ENCODE measurements at places on chromosomes 2 and 18. TPM values are rescaled to one million over a fixed set of nuclear protein-coding genes. Genes with fewer than 3 reads are reported as not detected.

The LOXHD1 gene
- 0.14 TPM for total RNA-seq

DNA sequence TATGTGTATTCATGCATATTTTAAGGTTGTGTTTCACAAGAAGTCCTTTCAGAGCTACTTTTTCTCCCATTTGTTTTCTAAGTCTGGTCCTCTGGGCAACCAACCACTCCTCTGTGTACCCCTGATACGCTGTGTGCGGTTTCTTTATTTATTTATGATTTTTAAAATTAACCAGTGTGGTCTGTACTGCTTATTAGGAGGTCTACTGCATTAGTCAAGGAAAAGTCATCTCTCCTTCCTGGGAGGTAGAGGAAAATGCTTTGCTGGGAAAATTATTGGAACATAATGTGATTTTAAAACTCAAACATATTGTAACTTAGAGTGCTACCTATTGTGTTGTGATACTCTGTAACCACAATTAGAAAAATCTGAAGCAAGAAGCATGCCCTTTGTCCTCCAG is 1404.3 kb downstream of the SUCLG1 start:
- DNase-seq, result no peak
- no peaks in the 10 kb centered on the region for H3K36me3 ChIP-seq
- H3K27me3 ChIP-seq, result no peaks in the 10 kb centered on the region
- no peak overlapping the region for H3K4me3 ChIP-seq
- H3K27ac ChIP-seq, result no peak overlapping the region

- H3K27ac ChIP-seq, result peak overlapping the region; percentile 86
- peak overlapping the region; percentile 18 for H3K4me3 ChIP-seq
- no peaks in the 10 kb centered on the region for H3K27me3 ChIP-seq
- no peak for DNase-seq
- H3K36me3 ChIP-seq, result peaks cover 10% of the 10 kb centered on the region
These were observed 86.9 kb downstream of the ZFP36L2 start for GRCh38 chr2:43139501-43139900.

GRCh38 chr2:238644095-238645081 is 203.5 kb upstream of the TWIST2 start:
- H3K4me3 ChIP-seq, result no peak overlapping the region
- H3K27ac ChIP-seq, result no peak overlapping the region
- H3K36me3 ChIP-seq, result no peaks in the 10 kb centered on the region
- no peaks in the 10 kb centered on the region for H3K27me3 ChIP-seq

DNA sequence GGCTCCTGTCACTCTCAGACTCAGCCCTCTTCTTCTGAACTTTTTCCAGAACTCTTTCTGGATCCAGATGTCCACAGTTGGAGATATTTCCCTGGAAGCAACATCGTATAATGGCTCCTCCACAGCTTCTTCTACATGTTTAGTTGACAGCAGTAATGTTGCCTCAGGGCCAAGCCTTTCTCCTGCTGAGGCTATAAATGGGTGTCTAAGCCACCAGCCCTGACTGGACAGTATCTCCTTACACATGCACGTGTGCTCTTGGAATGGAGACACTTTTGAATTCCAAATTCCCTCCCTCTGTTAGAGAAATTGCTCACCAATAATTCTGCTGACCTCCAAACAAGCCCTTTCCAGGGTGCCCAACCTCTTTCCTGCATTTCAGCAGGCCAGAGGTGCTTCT is 156.2 kb upstream of the PIK3C3 start:
- DNase-seq, result no peak
- peaks cover 3% of the 10 kb centered on the region for H3K27me3 ChIP-seq
- no peaks in the 10 kb centered on the region for H3K36me3 ChIP-seq
